AG04449 (cell line): ENCODE measurements at places on chromosomes 6 and 20.
A peak's percentile ranks its signal among the peaks of the same experiment; 100 is the strongest.

DNA sequence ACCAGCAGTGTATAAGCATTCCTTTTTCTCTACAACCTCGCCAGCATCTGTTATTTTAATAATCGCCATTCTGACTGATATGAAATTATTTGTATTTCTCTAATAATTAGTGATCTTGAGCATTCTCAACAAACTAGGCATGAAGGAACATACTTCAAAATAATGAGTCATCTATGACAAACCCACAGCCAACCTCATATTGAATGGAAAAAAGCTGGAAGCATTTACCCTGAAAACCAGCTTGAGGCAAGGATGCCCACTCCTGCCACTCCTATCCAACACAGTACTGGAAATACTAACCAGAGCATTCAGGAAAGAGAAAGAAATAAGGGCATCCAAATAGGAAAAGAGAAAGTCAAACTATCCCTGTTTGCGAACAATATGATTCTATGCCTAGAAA is 390.6 kb upstream of the ID4 start:
- DNase-seq, result no peak

- no peak for DNase-seq
Measured at GRCh38 chr6:92380803-92381601, 1038.4 kb downstream of the EPHA7 start.

DNA sequence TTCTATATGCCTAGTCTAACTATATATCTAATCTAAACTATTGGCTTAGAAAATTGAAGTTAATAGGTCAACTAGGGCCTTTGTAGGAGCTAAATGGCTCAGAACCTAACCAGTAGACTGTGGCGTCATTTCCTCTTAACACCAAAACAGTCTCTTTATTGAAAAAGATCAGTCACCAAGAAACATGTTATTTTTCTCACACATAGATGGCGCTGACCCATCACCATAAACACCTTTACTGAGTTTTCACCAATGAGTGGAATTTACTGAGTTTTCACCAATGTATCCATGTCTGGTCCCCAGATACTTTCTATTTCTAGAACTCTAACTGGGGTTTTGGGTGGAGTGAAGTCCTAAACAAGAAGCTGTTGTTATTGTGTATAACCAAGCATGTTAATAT is 636.0 kb downstream of the BCKDHB start:
- DNase-seq, result no peak

DNA sequence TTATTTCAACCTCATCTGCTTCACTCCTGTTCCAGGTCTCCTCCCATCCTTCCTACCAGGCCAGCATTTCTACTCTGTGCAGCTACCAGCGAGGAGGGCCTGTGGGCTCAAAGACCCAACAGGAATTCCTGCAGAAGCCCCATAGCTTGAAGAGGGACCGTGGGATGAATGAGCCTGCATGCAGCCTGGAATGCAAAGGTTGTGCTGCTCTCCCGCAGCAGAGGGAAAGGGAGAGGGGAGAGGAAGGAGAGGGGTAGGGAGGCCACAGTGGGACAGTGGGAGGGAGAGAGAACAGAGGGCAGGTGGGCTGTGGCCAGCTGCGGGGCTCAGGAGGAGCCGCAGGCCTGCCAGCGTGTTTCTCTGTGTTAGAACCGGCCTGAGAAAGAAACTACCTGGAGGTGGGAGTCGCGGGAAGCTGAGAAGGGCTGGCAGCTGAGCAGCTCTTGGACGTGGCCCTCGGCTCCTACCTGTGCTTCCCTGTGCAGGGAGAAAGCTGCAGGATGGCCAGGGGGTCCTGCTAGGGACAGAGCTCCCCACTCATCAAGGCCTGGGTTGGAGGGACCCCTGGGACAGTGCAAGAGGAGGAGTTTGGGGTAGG is 66.1 kb upstream of the MLN start:
- DNase-seq, result no peak

DNA sequence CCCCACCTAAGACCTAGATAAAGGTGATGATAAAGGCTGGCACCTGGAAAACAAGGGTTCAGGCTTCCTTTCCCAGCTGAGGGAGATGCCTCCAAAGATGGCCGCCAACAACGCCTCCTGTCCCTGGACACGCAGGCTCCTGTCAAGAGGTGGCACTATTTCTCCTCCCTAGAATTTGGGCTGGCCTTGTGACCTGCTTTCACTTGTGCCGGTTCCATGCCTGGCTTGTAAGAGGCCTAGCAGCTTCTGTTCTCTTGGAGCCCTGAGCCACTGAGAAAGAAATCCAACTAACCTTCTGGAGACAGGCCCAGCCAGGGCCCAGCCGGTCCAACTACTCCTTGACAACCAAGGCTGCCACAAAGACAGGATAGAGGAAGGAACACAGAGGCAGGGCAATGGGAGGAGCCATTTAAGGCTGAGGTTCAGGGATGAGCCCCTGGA is 60.2 kb upstream of the RALY start:
- no peak for DNase-seq

- no peak for DNase-seq
Measured at GRCh38 chr6:126530775-126531174, 190.9 kb downstream of the CENPW start.

- DNase-seq, result no peak
Measured at GRCh38 chr20:34559311-34560140, 1.0 kb downstream of the MAP1LC3A start.

DNA sequence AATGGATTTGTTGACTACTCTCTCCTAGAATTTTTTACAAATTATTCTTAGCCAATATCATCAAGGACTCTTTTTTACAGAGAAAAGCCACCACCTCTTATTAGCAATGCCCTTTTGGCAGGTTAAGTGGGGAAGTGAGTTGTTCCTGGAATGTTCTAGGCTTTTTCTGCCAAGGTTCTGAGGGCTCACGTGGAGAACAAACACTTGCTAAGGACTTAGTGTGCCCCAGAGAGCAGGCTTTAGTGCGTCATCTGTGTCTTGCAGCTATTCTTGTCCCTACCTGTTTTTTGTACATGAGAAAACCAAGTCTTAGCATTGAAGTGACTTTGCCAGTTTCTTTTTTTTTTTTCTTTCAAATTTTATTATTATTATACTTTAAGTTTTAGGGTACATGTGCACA is 33.5 kb downstream of the CFAP61 start:
- no peak for DNase-seq

- DNase-seq, result no peak
Measured at GRCh38 chr20:39242614-39243013, 280.5 kb downstream of the DHX35 start.

DNA sequence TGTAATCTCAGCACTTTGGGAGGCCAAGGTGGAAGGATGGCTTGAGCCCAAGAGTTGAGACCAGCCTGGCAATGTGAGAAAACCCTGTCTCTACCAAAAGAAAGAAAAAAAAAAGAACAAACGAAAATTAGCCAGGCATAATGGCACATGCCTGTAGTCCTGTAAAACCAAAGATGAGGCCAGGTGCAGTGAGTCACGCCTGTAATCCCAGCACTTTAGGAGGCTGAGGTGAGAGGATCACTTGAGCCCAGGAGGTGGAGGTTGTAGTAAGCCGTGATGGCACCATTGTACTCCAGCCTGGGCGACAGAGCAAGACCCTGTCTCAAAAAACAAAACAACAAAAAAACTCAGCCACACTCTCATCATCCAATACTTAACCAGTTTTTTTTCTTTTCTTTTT is 32.5 kb upstream of the KIF3B start:
- no peak for DNase-seq

- DNase-seq, result no peak
Measured at GRCh38 chr6:135675862-135676261, 175.6 kb upstream of the PDE7B start.

- no peak for DNase-seq
Measured at GRCh38 chr6:15079288-15079817, 166.5 kb upstream of the JARID2 start.

DNA sequence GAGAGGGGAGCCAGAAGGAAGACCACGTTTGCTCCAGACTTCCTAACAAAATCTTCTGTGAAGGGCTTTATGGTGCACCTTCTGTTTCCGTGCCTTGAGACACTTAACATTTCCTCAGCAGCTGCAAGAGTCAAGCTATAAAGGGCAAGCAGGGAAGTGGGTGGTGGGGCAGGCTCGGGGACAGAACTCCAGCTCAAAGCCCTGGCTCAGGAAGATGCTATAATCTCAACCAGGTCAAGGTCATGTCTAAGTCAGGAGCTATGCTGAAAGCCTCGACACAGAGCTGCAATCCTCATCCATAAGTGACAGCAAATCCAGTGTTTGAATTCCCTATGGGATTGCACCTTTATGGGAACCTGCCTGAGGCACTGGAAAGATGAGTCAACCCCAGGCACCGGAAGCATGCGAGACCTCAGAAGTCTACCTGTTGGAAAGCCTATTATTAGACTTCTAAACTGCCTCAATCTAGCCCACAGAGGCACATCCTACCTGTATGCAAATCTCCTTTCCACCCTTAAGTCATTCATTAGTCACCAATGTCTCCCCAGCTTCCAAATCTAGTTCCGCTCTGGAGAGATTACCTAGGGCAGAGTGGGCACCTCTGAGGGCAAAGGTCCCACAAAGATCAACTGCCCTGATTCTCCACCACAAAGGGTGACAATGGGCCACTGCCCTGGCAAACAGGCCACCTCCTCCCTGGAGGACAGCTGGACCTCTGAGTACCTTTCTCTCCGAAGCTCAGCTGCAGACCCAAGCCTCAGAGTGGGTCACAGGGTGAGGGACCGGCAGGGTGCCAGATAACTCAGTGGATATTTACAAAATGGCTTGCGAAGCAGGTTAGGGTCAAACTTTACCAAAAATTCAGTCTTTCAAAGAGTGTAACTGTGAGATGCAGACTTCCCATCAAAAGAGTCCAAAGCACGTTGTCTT is 287.0 kb downstream of the CDC5L start:
- DNase-seq, result no peak

GRCh38 chr6:135213616-135214015 is 32.5 kb downstream of the MYB start:
- DNase-seq, result no peak

- peak; percentile 9 for DNase-seq
Measured at GRCh38 chr20:41136680-41137613, at the start of gene PLCG1. Gene PLCG1 (plus strand): TSS chr20:41137543. CDS start chr20:41137642, 99 bp downstream.

- no peak for DNase-seq
Measured at GRCh38 chr20:19993958-19994669, 23.0 kb upstream of the NAA20 start.

- no peak for DNase-seq
Measured at GRCh38 chr6:111482188-111482958, 645 bp downstream of the REV3L start.

DNA sequence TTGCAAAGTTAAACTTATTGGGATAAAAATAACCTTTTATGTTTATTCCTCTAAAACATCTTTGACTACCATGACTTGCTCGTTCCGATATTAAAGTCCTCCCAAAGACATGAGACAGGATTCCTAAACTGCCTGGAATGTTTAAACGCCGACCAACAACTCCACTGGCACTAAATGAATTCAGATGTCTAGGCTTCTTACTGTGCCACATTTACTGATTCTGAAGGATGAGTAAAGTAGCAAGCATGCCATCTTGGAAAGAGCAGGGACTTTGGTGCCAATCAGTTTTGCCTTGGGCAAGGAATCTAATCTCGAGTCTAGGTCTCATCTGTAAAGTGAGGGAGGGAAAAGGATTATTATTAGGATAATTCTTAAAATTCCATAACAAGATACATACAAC is 25.3 kb downstream of the MBOAT1 start:
- DNase-seq, result peak; percentile 51

DNA sequence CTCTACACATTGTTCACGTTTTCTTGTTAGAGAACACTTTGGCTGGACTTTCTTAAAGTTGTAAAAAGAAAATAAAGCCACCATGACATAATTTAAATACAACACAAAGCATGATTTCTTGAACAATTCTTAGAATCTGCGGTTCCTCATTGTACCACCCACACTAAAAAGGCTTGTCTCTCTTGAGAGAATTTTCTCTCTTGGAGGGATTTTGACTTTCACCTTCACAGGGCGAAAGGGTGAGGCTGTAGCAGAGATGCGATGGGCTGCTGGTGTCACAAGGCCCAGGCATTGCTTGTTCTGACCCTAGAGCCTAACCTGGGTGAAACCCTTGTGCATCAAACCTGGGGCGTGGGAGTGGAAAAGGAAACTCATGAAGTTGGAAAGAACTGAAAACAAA is 122.7 kb upstream of the RIPOR2 start:
- no peak for DNase-seq

DNA sequence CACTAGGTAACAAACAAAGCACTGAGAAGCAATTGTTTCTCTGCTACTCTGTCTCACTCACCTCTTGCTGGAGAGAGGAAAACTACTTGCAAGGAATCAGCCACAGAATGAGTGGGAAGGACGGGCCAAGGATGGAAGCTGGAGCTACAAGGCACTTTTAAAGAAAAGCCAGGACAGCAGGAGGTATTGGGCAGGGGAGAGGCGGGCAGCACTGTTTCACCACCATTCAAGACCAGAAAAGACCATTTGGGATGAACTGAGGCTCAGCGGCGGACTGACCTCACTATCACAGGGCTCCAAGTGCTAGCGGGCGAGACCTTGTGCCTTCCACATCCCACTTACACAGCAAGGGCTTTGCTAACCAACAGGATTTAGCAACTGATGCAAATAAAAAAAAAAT is 137.4 kb downstream of the IPCEF1 start:
- DNase-seq, result no peak

- no peak for DNase-seq
Measured at GRCh38 chr20:31833130-31833930, 12.1 kb downstream of the FOXS1 start.

GRCh38 chr20:35801865-35802264 is 30.1 kb downstream of the PHF20 start:
- no peak for DNase-seq

GRCh38 chr20:57596998-57597939 is 23.0 kb downstream of the ZBP1 start:
- DNase-seq, result no peak

DNA sequence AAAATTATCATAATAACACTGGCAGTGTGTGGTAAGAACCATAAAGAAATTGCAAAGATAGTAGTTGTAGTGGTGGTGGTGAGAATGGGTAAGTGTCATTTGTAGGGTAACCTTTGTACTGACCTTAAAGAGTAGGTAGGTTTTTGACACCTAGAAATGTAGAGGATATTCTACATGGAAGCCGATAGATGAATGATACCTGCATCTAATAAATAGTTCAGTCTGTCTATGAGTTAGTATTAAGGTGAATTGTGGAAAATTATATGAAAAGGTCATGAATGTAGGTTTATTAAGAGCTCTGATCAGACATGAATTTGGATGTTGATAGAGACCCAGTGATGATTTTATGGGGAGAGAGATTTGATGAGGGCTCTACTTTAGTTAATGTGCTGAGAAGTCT is 78.1 kb downstream of the MYO6 start:
- no peak for DNase-seq

DNA sequence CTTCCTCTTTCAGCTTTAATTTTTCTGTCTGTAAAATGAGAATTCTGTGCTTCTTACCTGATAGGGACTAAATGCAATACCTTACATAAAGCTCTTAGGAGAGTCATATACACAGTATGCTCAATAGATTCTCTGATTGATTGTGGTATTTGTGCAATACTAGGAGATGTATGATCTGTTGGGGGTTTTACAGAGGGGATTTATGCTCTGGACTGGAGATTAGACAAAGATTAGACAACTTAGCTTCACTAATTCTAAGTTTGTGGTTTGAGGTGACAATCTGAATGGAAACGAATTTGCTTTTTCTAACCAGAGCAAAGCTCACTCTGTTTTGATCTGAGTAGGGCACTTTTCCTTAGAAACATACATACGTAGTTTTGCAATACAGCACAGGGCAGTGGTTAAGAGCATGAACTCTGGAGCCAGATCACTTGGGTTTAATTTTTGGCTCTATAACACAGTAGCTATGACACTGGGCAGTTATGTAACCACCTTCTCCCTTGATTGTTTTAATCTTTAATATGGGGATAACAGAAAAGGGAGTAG is 126.2 kb downstream of the RNF144B start:
- DNase-seq, result no peak

- no peak for DNase-seq
Measured at GRCh38 chr6:106244521-106244920, 81.0 kb downstream of the ATG5 start.

- DNase-seq, result no peak
Measured at GRCh38 chr20:21812379-21812778, 106.9 kb downstream of the PAX1 start.
